ENCODE measurements at places on chromosomes 7 and 10.

DNA sequence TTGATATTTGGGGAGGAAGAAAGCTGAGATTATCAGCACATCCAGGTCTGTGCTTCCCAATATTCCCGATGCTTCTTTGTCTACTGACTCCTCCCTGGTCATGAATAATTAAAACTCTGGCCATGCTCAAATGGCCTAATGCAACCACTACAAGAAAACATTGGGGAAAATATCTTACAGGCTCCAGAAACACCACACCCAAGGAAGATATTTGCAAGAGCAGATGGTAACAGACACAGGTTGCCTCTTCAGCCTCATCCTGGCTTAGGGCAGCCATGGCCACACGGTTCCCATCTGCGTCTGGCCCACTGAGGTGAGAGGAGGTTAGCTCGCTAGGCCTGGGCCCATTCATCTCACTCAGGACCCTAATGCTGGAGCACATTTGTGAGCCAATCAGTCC lies 108.4 kb upstream of the SDK1 start:
- DNase-seq: no peak

DNA sequence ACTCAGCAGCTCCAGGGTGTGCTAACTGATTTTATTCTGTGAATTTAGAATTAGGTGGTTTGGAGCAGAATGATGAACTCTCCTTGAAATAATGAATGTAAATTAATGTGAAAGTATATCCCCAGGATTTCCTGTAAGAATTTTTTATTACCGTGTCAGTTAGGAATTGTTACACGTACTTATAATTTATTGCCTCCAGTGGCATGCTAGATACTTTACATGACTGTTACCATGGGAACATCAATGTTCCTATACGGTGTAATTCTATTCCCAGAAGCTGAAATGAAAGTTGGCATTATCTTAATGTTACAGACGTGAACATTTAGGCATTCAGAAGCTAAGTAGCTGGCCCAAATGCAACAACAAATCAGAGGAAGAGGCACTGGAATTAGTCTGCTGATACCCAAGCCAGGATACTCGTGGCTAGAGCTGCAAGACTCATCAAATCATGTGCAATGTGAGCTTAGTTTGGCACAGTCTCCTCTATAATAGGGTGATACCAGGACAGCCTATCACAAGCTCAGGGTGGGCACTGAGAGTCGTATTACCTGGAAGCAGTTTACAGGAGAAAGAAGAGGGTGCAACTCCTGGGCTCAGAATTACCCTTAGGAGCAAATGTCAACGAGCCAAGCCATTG lies 30.0 kb upstream of the PRKAR2B start:
- DNase-seq: no peak

DNA sequence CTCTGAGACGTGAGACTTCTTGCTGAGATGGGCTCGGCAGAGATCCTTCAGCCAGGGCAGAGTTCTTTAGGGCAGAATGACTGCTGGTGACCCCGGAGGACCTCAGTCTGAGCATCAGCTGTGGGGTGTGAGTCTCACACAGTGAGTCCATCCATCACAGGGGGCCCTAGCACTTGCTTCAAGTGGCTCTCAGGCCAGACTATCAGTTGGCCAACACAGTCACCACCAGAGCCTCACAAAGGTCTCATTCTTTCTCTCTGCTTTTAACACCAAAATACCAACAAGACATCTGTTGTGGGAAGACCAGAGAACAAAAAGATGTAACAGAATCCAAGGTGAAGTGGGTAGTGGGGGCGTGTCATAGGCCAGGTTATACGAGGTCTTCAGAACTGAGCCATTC lies 345.6 kb upstream of the NRP1 start:
- DNase-seq: no peak

DNA sequence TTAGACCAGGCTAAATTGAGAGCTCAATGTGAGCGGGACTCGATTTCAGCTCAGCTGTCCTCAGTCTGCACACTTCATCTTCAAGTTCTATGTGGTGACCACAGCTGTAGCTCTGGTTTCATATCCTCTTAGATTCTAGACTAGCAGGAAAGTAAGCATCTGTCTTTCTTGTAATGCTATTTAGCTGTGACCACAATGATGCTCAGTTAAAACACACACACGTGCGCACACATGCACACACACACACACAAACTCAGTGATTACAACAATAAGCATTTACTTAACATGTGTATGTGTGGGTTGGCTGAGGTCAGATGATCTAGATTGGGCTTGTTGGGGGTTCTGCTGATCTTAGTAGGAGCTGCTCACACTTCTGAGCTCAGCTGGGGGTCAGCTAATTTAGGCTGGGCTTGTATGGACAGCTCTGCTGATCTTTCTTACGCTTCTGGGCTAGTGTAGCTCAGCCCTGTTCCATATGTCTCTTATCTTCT lies 82.5 kb downstream of the ZNF365 start:
- no peak for DNase-seq

GRCh38 chr10:43808136-43808535 lies 159.5 kb upstream of the ZNF32 start:
- DNase-seq: no peak

DNA sequence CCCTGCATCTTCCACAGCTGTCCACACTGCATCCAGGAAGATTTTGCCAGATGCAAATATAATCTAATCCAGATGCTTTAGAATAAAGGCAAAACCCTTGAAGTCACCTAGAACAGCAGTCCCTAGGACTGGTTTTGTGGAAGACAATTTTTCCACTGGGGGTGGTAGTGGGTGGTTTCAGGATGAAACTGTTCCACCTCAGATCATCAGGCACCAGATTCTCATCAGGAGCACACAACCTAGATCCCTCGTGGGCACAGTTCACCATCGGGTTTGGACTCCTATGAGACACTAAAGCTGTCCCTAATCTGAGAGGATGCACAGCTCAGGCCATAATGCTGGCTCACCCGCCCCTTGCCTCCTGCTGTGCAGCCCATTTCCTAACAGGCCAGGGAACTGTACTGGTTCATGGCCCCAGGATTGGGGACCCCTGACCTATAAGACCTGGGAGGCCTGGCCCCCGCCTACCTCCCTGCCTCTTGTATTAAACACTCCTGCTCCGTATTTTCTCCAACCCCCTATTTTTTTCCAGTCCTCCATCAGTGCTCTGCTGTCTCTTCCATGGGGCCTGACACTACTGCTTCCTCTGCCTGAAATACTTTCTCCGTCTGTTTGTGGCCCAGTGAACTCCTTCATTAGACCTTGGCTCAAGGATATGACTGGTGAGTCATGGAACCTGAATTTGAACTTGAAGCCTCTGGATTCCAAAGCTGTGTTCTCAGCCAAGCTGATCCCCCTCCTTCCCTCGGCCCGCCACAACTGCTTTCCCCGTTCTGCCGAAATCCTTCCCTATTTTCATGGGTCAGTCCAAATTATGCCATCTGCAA lies 79.9 kb upstream of the RHEB start:
- DNase-seq: no peak

DNA sequence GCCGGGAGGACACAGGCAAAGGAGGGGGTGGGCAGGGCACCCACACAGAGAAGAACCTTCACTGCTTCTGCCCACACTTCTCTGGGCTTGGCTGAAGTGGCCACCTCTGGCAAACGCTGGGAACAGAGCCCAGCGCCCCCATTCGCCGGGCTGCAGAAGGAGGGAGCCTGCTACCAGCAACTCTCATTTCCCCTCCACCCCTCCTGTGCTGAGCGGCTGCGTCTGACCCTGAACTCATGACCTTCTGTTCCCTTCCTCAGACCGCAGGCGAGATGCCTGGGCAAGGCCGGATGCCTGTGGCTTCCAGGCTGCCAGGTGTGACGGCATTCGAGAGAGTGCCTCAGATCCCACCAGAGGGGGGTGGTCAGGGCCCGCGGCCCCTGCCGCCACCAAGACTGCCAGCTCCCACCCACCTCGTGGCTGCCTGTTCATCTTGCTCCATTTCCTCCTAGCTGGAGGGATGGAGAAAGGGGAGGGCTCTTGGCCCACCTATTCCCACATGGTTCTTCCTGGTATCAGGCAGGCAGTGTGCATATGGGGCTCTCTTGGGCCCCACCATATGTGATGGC lies 19.8 kb downstream of the DNAJB12 start:
- peak; percentile 52 for DNase-seq

- DNase-seq: no peak
These were observed 33.9 kb downstream of the PTTG1IP2 start for GRCh38 chr7:90503367-90503766.

DNA sequence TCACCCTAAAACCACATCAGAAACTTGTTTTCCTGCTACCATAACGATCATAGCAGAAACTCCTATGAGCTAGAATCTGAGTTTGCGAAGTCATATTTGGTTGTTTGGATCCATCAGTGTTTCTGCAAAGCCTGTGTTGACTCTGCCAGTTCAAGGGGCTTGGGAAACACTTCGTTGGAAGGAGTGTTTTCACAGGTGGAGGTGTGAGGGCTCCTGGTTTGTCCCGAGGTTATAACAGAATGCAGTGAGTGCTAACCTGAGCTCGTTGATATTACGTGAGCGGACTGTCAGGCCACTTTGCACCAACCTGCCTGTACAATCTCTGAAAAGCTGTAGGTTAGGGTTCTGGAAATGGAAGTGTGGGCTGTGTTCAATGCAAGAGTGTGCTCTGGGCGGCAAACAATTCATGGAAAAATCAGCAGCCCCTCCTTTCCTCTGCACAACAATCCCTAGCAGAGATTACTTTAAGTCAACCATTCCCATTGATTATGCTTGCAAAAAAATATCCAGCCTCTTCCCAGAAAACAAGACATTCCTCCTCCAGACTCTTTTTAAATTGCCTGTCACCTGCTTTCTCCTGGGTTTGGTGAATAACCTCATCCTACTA lies 622.0 kb downstream of the TYW1 start:
- DNase-seq: no peak

DNA sequence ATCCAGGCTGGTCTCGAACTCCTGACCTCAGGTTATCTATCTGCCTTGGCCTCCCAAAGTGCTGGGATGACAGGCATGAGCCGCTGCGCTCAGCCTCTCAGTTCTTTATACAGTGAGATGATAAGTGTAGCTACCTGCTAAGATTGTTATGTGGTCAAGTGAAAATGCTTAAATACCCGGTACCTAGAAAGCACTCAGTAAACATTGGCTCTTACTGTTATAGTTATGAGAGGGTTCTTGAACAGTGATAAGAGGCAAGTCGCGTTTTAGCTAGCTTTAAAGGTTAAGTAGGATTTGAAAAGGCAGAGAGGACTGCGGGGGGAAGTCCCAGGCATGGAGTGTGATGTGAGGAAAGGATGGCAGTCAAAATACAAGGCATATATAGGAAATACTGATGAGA lies 4.5 kb downstream of the ZKSCAN1 start:
- DNase-seq: no peak

GRCh38 chr10:97875391-97875790 lies 25.7 kb downstream of the GOLGA7B start:
- no peak for DNase-seq

- no peak for DNase-seq
These were observed 37.7 kb upstream of the HDAC9 start for GRCh38 chr7:18457832-18458231.

DNA sequence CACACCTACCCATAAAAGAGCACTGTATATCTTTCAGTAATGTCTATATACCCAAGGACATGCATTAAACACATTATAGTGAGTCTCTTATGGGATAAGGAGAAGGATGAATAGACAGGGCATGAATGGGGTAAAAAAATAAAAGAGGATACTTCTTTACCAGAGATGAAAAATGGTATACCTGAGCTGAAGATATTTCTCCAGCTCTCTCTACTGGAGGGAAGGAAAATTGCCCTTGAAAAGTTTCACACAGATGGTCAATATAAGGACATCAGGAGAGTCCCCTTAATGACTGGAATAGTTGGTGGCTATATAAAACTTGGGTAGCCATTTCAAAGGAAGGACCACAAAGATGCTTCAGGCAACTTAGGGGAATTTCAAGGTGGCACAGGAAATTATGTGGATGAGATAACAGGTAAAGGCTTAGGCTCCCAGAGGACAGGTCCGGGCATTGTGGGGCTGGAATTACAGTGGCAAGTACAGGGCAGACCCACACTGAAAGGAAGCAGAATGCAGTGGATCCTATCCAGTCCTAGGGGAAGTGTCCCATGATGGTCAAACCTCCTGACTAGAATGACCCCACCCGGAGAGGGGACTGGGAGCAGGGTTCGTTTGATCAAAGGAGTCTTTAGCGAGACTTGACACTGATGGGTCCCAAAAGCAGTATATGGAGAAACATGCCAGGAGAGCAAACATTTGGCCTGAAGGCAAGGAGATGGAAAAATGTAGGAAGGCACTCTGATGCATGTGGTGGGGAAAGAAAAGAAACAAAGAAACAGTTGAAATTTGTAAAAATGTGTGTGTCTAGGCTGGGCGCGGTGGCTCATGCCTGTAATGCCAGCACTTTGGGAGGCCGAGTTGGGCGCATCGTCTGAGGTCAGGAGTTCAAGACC lies 35.6 kb downstream of the PLAU start:
- DNase-seq: no peak

DNA sequence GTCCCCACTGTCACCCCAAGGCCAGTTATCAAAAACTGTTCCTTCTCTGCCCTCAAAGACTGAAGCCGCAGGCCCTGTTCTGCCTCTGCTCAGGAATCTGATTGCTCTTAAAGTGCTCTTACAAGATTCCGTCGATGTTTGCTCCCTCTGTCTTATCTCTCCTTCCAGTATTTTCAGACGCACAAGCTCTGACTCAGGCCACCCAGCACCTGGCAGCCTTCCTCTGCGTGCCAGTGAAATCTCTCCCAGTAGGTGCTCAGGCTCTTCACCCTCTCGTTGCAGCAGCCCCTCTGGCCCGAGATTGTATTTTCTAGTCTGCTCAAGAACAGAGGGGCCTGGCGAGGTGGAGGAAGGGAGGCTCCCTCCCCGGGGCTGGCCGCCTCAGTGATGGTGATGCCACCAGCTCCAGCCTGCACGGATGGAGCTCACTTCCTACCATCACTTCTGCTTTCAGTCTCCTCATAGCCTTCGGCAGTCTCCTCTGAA lies 276.2 kb downstream of the USP6NL start:
- no peak for DNase-seq

All from stimulated activated CD4-positive, alpha-beta T cell treated with anti-CD3 and anti-CD28 coated beads, Interleukin-12 subunit alpha, Interleukin-12 subunit beta, amount 100 ng/mL, for 4 hours (primary cell).